ENCODE measurements at places on chromosomes 5 and 9.

- DNase-seq: no peak
These were observed 13.6 kb downstream of the LPCAT1 start for GRCh38 chr5:1510151-1510561.

DNA sequence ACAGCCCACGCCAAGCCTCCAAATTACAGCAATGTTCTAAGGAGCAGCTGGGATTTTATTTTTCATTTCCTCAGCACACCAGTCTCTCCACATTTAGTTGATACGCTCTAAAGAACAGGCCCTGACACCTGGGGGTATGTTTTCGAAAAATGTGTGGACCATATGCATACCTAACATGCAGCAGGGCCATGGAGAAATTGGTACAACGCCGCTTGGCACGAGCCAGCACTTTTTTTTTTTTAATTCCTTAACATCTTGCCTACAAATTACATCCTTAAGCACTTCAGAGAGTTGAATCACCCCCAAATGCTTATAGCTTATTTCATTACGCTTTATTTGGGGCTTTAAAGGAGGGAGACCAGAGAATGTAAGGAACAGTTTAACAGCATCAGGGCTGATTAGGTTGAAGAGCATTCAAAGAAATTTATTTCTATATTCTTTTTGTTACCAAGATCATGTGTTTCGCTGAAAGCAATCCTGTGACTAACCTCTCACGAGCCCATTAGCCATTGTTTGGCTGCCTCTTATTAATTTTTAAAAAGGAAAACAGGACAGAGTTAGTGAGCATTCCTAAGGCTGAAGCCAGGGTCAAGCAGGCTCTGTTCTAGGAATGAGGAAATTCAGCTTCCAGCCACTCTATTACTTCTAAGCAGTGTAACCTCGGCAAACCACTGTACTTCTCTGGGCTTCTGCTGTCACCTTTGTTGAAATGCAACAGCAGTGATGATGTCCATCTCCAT is 173.8 kb downstream of the ACTL7B start:
- no peak for DNase-seq

DNA sequence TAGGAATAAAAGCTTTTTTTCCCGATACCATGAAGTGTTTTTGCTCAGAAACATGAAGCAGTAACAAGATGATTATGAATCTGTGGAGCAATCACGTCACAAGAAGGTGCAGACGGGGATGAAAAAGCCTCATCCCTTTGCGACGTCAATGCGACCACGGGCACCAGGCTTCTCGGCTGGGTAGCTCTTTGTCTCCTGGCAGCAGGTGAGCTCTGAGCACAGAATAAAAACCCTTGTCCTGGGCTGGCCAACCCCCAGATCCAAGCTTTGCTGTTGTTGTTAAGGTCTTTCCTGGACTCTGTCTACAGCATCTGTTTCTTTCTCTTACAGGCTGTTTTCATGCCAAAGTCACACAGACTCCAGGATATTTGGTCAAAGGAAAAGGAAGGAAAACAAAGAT is 113.8 kb downstream of the ANKRD18B start:
- no peak for DNase-seq

GRCh38 chr9:98688710-98689495 is 19.8 kb downstream of the GABBR2 start:
- DNase-seq: no peak

GRCh38 chr9:71363286-71363961 is 242.0 kb upstream of the TRPM3 start:
- no peak for DNase-seq

DNA sequence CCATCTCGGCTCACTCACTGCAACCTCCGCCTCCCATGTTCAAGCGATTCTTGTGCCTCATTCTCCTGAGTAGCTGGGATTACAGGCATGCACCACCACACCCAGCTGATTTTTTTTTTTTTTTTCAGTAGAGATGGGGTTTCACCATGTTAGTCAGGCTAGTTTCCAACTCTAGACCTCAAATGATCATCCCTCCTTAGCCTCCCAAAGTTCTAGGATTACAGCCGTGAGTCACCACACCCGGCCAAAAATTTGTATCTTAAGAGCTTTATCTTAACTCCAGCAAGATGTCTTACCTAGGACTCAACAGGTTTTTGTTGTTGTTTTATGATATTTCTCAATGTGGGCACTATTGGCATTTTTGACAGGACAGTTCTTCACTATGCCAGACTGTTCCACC is 27.9 kb downstream of the LYRM7 start:
- no peak for DNase-seq

DNA sequence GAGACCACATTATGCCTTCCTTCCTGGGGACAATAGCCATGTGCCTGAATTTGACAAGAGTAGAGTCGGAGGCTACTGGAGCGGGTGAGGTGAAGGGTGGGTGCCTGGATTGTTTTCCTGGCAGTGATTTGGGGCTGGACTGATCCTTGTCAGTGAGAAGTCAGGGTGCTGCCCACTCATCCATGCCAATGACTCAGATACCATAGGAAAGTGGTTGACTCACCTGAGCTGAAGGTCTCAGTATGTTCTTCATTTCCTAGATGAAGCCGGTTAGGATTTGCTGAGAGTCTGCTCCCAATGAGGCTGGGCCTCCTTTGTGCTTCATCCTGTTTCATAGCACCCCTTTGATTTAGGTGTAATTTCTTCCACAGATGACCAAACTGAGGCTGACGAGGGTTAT is 366.0 kb downstream of the KDM4C start:
- DNase-seq: no peak

DNA sequence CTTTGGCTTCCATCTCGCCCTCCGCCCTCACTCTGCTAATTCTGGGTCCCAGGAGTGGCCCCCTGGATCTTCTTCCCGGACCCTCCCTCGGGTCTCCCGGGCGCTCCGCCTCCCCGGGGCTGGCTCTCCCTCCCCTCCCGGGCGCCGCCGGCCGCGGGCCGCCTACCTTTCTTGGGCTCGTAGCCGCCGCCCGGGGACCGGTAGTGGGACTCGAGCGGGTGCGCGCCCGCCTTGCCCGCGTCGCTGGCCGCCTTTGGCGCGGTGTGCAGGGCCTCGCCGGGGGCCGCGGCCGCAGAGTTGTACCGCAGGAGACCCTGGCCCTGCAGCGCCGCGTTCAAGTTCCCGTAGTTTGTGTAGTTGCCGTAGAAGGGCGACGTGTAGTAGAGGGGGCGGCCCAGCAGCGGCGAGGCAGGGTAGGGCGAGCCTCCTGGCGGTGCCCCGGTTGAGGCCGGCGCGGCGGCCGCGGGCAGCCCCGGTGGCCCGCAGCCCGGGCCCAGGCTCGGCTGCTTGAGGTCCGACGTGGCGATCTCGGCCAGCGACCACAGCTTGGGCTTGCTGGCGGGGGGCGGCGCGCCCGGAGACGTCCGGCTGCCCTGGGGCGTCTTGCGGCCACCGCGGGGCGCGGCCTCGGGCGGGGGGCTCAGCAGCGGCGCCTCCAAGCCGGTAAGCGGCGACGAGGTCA is 3.2 kb downstream of the IRX2 start:
- DNase-seq: no peak

- DNase-seq: no peak
These were observed 21.6 kb upstream of the ANXA1 start for GRCh38 chr9:73129941-73130685.

- DNase-seq: no peak
These were observed 29.5 kb upstream of the CYFIP2 start for GRCh38 chr5:157236423-157236822.

GRCh38 chr9:114289571-114290481 is 33.1 kb upstream of the ORM1 start:
- DNase-seq: no peak

DNA sequence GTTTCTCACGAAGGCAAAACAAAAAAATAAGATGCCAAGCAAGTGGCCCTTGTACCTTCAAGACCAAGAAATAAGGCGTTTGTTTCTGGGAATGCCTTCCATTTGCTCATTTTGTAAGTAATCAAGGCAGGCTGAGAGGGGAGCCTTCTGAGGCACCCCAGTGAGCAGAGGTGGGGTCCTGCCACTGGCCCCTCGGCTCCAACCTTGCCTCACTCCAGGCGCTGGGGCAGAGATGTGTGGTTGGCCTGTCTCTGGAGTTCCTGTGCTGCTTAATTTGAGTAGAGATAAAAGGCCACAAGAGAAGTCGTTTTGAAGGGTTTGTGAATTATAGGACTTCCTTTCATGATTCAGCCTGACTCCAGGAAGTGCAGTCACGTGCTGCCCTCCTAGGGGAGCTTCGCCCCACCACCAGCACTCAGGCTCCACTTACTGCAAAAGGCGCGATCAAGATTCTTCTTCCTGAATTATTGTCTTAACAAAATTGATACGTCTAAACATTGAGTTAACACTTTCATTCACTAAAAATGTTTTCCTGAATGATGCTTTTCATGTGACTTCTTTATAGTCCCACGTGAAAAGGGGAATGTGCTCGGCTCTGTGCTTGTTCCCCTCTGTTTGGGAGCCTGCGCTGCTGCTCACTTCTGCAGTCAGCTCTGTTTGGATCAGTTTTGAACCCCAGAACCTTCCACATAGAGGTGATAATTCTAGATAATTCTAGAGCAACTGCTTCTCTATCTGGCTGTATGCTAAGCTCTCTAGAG is 13.7 kb downstream of the SYK start:
- peak; percentile 93 for DNase-seq

GRCh38 chr5:149636861-149637246 is 55.6 kb downstream of the ARHGEF37 start:
- peak; percentile 9 for DNase-seq

DNA sequence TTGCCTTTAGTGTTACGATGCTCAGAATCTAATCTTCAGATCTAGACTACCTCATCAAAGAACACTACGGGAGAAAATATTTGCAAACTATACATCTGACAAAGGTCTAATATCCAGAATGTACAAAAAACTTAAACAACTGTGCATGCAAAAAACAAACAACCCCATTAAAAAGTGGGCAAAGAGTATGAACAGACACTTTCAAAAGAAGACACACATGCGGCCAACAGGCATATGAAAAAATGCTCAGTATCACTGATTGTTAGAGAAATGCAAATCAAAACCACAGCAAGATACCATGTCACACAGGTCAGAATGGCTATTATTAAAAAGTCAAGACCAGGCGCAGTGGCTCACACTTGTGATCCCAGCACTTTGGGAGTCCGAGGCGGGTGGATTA is 31.0 kb upstream of the MEGF9 start:
- no peak for DNase-seq

GRCh38 chr9:121252104-121252851 is 15.7 kb upstream of the GSN start:
- DNase-seq: no peak

GRCh38 chr5:151905557-151905961 is 19.1 kb downstream of the GLRA1 start:
- no peak for DNase-seq
